Upper lobe of left lung (tissue), 6 donors: ENCODE measurements at places on chromosomes 6 and 20. TPM values are rescaled to one million over a fixed set of nuclear protein-coding genes. Genes with fewer than 3 reads are reported as not detected.

The RSPH4A gene
- 2.4 TPM for total RNA-seq

The HLA-DQB2 gene
- 1.6 TPM for total RNA-seq

The LY6G6C gene
- total RNA-seq = not detected

DNA sequence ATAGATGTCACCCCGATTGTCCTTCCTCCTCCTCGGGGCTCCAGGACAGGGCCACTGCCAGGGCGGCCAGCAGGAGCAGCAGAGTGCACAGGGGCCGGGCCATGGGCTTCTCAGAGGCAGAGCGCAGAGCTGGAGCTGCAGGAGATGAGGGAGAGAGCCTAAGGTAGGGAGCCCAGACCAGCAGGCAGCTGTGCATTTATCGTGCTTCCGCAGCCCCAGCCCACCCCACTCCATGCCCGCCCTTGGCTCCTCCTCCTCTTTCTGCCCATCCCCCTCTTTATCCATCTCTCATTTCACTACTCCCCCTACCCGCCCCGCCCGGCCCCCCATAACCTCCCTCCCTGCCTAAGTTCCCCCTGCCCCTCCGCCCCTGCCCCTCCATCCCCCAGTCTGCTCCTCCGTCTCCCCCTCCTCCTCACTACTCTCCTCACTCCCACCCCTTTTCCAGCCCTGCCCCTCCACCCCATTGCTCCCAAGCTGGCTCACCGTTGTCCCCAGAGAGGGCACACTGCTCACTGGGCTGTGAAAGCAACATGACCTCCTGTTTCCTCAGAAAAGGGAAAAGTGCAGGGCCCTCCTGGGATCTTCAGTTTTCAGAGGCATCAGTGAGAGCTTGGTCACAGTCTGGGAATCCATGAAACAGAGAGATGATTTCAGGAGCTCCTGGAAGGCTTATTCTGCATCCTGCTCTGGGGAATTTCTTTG is 25.5 kb upstream of the CST1 start:
- no peak overlapping the region for H3K4me3 ChIP-seq
- no peaks in the 10 kb centered on the region for H3K36me3 ChIP-seq
- H3K27me3 ChIP-seq = no peaks in the 10 kb centered on the region
- no peak overlapping the region for H3K27ac ChIP-seq
- no peak for DNase-seq

DNA sequence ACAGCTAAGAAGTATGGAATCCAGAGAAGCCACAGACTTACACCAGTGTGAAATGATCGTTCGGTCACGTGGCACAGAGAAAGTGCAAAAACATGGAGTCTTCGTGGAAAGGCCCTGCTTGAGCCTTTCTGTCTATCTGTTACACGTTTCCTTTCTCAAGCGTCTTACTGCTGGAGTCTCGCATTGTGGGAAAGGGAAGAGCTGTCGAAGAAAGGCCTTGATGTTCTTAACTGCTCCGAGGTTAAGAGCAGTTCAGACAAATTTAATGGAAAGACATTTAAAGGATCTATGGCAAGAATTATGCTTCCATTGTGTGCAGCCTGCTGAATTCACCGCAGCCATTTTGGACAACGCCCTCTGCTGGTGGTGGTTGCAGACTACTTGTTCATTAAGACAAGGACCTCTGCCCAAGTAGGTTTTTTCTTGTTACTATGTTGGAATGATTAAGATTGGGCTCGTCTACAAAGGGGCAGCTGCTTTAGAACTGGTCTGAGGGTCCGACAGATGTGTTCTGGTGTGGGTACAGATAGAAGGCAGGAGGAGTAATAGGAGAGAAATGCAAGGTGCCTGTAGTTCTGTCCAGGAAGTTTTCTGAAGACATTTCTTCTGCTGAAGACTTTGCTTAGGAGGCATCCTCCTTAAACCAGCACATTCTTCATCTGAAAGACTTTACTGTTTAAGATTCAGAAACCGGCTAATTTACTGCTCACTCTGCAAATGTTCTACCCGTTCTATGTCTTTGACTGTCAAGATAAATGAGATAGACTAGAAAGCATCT is 24.7 kb upstream of the CCN6 start:
- no peak overlapping the region for H3K27ac ChIP-seq
- H3K27me3 ChIP-seq = no peaks in the 10 kb centered on the region
- peaks cover 11% of the 10 kb centered on the region for H3K4me1 ChIP-seq
- DNase-seq = no peak

DNA sequence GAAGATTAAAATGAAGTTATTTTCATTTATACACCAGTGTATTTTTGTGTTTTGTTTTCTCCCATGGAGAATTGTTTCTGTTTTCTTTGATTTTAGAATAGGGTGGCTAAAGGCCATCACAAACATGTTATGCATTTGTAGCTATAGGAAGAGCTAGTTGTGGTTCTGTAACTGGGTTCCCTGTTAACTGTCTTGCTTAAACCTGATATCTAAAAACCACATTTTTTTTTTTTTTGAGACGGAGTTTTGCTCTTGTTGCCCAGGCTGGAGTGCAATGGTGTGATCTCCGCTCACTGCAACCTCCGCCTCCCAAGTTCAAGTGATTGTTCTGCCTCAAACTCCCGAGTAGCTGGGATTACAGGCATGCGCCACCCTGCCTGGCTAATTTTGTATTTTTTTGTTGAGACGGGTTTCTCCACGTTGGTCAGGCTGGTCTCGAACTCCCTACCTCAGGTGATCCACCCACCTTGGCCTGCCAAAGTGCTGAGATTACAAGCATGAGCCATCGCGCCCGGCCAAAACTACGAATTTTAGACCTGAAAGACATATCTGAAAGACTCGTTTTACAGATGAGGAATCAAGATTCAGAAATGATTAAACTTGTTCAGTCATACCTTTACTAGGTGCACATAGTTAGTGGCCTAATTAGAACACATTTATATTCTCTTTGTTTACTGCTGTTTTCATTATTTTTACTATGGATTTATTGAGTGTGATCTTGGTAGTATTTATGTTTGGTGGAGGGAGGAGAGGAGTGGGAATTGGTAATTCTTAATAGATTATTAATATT is 18.0 kb downstream of the SCAF8 start:
- H3K36me3 ChIP-seq = no peaks in the 10 kb centered on the region
- no peak overlapping the region for H3K27ac ChIP-seq
- H3K4me1 ChIP-seq = peaks cover 16% of the 10 kb centered on the region
- H3K27me3 ChIP-seq = no peaks in the 10 kb centered on the region
- DNase-seq = no peak
- no peak overlapping the region for H3K4me3 ChIP-seq

The STMN3 gene
- 16.5 TPM for total RNA-seq

The TMC2 gene
- total RNA-seq = 0.57 TPM

The ASF1A gene
- 21.8 TPM for total RNA-seq

GRCh38 chr20:6700563-6701329 is 66.7 kb upstream of the BMP2 start:
- H3K4me1 ChIP-seq = peaks cover 56% of the 10 kb centered on the region
- no peak overlapping the region for H3K27ac ChIP-seq
